ENCODE measurements at places on chromosomes 7 and 10.

DNA sequence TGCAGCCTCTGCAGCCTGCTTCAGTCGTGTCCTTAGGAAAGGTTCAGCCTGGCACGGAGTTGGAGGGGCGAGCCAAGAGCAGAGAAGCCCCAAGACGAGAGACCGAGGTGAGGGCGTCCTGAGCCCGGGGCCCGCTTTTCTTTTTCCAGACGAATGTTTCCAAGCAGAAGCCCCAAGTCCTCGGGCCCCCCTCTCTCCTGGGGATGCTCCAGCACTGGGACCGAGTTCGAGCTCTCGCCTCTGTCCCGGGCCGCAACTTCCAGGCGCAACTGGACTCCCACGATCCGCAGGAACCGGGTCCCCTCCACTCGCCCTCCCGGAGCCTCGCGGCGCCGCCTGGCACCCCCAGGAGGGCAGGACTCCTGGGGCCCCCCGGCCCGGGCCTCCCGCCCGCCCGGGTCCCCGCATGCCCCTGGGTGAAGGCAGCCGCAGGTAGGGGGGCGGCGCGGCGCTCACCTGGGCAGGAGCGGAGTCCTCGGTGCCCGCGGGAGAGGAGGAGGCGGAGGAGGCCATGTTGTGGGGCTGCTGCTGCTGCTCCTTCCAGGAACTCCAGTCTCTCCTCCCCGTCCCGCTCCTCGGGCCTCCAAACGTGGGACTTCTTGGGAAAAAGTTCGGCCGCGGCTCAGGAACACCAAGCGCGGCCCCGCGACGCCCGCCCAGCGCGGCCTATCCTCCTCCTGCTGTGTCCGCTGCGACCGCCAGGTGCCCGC, 45.3 kb upstream of the CDK1 start:
- no peak for DNase-seq

DNA sequence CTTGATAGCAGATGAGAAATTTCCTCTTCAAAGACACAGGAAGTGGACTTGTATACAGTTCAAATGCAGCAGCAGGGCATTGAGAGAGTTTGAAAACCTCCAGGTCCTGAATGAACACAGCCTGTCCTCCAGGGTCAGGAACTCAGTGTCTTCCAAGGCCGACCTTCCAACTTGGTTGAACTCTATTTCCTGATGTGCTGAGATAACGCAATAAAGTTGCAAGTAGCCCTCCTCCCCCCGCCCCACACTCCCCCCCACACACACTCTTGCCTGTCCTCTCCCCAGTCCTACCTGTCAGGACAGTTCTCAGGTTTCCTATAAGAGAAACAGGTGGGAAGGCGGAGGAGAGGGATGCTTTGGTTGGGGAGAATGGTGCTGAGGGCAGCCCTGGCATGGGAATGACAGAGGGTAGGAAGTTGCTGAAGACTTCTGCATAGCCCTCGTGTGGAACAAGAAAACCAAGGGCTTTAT, 90.0 kb downstream of the CCDC71L start:
- DNase-seq = no peak

DNA sequence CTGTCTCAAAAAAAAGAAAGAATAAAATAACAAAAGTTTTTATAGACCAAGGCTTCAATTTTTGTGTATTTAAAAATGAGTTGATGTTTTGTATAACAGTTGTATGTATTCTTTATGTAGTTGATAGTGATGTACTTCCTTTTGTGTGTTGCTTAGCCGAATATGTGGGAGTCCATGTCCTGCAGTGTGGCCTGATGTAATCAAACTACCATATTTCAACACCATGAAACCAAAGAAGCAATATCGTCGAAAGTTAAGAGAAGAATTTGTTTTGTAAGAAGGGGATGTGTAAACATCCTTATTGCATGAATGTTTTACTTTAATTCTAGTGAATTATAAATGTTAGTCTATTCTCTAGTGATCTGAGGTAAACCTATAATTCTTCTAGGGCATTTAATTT, 56.6 kb downstream of the MPLKIP start:
- DNase-seq = no peak

GRCh38 chr7:157392256-157393037, 55.6 kb downstream of the DNAJB6 start:
- DNase-seq = no peak

DNA sequence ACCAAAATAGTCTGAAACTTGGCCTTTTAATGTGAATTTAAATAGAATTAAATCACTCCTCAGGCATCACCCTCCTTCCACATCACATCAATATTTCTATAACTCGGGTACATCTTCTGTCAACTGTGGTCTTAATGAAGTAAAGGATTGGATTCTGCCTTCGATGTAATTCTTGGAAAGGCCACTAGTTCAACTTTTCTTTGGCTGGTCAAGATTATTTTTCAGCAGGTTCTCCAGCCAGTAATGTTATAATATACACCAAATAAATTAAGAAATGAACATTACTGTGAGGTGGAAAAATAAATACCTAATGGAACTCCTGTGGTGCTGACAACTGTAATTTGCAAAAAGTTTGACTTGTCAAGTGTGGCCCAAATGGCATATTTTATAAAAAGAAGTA, 9.7 kb upstream of the SLC16A9 start:
- no peak for DNase-seq

All from SK-N-DZ (cell line).